Germinal center (tissue), 1 donor: ENCODE measurements at places on chromosomes 2 and 18.

- no peak for DNase-seq
These were observed 92.4 kb downstream of the MYO3B start for GRCh38 chr2:170270278-170270864.

- no peak for DNase-seq
These were observed 69.6 kb downstream of the MAPRE2 start for GRCh38 chr18:35110554-35111485.

- no peak for DNase-seq
These were observed 115.9 kb downstream of the UPP2 start for GRCh38 chr2:158217593-158217992.

- no peak for DNase-seq
These were observed 1.5 kb upstream of the KLHL30 start for GRCh38 chr2:238136820-238137537.

GRCh38 chr2:132383956-132384355, 32.6 kb upstream of the GPR39 start:
- DNase-seq, result no peak
